Stimulated activated CD4-positive, alpha-beta T cell treated with anti-CD3 and anti-CD28 coated beads, Interleukin-12 subunit alpha, Interleukin-12 subunit beta, amount 100 ng/mL, for 48 hours (primary cell): ENCODE measurements at places on chromosomes 16 and 17.
A peak's percentile ranks its signal among the peaks of the same experiment; 100 is the strongest.

DNA sequence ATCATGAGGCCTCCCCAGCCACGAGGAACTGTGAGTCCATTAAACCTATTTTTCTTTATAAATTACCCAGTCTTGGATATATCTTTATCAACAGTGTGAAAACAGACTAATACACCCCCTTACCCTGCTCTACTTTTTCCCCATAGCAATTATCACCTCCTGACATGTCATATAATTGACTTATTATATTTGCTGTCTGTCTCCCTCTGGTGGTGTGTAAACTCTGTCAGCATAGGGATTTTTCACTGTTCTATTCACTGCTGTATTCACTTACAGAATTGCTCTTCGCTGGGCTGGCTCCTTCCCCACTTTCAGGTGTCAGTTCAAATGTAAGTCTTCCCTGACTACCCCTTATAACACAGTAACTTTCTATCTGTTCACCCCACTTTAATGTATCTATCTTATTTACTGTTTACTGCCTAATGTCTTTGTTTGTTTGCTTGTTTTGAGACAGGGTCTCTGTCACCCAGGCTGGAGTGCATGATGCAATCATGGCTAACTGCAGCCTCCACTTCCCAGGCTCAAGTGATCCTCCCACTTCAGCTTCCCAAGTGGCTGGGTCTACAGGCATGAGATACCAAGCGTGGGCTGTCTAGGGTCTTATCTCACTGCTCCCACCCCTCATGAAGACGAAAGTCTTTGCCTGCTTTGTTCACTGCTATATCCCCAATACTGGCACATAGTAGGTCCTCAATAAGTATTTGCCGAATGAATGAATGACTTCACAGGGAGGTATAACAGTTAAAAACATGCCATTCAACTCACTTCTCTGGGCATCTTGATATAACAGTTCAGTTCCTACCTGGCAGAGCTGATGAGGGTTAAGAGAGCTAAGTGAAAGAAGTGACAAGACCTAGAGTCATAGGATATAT, 52.4 kb upstream of the CDH3 start:
- no peak for DNase-seq

- no peak for DNase-seq
These were observed 91.5 kb upstream of the TMEM97 start for GRCh38 chr17:28227316-28228108.

- no peak for DNase-seq
These were observed 363.5 kb downstream of the CPPED1 start for GRCh38 chr16:12440228-12440530.

GRCh38 chr16:86901483-86901882, 323.1 kb downstream of the FOXL1 start:
- DNase-seq = no peak

GRCh38 chr16:13997933-13998332, 73.2 kb upstream of the MRTFB start:
- DNase-seq = no peak

GRCh38 chr17:79944251-79944812, 91.3 kb downstream of the TBC1D16 start:
- DNase-seq = no peak

GRCh38 chr16:49740256-49740655, 115.7 kb downstream of the ZNF423 start:
- DNase-seq = no peak

DNA sequence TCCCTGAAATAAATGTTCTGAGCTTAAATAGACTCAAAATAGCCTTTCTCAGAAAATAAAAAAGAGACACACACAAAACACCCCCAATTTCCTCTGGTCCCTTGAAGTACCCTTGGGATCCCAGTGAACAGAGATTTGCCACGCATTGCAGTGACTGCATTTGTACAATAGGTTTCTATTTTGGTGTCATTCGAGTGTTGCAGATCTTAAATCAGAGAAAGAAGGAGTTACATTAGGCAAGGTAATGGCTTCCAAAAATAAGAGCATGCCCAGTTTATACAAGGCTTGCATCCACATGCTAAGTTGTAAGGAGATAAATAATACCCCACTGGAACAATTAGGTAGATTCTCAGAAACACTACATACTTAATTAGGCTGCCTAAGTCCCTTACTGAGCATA, 2.2 kb downstream of the TOX3 start:
- DNase-seq = no peak

GRCh38 chr16:77840093-77840492, 51.7 kb downstream of the VAT1L start:
- DNase-seq = no peak

- DNase-seq = no peak
These were observed 1.5 kb upstream of the ALDH3A2 start for GRCh38 chr17:19646788-19647696.

GRCh38 chr17:44557651-44558285, 484 bp downstream of the FZD2 start:
- peak; percentile 15 for DNase-seq

DNA sequence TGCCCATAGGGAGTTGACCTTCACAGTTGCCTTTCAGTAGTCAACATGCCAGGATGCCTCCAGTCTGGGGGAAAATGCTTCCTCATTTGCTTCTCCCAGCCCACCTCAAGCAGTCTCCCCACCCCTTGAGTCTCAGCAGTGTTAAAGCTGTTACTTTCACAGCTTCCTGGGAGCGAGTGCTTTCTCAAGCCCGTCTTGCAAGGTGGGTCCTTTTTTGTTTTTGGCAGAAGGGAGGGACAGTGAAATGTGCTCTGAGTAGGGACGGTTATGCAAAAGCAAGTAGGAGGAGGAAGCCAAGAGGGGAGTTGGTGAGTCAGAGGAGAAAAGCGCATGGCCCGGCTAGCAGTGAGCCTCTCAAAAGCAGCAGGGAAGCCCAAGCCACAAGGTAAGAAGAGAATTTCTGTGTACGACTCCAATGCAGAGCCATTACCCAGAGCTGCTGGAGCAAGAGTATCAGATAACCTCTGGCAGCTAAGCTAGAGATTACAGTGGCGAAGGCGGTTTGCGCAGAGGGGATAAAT, at the start of gene CHST4:
TSS of gene CHST4 (plus strand) at position 316 of the 521 bp plus-strand sequence. CDS start 10,252 bp downstream, outside the sequence.
- no peak for DNase-seq

GRCh38 chr17:31524926-31525800, 133.7 kb downstream of the RAB11FIP4 start:
- DNase-seq = peak; percentile 83

DNA sequence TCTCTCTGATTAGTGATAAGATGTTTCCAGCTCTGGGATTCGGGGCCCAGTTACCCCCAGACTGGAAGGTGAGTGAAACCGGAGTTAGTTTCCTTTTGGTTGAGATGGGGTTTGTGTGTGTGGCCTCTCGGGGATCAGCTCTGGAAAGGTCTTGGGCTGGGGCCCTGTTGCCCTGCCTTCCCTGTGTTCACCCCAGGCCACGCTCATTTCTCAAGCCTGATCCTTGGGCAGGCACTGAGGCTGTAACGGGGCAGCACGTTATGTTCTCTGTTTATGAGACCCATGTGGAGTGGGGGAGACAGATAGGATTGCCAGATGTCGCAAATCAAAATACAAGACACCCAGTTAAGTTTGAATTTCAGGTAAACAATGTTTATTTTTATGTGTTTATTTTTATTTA, 35.5 kb downstream of the CPNE2 start:
- DNase-seq = no peak

DNA sequence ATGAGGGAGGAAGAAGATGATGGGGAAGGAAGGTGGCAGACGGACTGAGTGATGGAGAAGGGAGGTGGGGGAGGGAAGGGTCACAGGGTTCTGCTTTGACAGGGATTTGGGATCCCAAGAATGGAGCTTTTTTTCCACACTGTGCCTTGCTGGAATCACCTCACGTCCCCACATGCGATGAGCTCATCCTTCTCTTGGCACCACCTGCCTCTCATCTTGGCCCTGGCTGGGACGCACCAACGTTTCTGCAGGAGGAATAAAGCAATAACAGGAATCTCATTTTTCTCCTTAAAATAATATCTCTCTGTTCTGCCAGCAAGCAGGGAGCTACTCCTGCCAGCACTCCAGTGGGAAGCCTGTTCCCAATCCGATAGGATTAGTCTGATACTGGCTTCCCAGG, 47.8 kb downstream of the MEOX1 start:
- DNase-seq = no peak

- DNase-seq = peak; percentile 64
These were observed 1.1 kb downstream of the ANKRD11 start for GRCh38 chr16:89489040-89489897.

- DNase-seq = no peak
These were observed 15.5 kb upstream of the CD300A start for GRCh38 chr17:74450925-74451403.

DNA sequence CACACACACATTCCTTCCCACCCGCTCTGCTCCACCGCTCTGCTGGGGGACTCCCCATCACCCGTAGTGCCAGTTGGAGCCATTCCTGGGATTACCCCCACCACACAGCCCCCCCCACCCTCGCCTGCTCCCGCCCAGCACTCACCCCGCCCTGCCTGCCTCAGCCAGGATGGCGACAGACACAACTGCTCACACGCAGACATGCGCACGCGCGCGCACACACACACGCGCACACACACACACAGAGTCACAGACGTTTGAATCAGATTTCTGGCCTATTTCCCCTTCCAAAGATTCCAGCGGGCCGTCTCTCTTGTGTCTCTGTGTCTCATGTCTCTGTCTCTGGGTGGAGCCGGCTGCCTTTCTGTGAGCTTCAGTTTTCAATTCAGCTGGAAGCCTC, 4.4 kb downstream of the CACNA1G start:
- DNase-seq = no peak

GRCh38 chr17:31224366-31224765, 72.7 kb downstream of the OMG start:
- DNase-seq = no peak

DNA sequence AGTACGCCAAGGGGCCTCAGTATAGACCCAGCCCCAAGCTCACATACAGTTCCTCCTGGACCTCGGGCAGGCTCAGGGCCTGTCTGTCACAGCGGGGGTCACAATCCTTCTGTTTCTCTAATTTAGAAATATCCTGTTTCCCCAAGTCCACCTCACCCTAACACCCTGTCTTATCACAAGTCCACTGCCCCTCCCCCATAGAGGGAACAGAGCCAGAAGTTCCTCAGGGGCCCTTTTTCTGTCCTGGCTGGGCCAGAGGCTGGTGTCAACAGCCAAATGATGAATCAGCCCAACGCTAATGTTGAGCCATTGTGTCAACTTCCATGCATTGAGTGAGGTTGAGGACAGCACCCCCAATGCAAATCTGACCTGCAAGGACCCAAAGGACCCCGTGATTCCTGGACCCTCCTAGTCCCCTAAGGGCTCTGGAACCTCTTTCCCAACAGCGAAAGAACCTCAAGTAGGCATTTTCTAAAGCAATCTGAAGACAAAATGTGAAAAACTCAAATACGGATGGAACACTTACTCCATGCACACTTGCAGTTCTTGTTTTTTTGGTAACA, 58.6 kb downstream of the PECAM1 start:
- DNase-seq = no peak

DNA sequence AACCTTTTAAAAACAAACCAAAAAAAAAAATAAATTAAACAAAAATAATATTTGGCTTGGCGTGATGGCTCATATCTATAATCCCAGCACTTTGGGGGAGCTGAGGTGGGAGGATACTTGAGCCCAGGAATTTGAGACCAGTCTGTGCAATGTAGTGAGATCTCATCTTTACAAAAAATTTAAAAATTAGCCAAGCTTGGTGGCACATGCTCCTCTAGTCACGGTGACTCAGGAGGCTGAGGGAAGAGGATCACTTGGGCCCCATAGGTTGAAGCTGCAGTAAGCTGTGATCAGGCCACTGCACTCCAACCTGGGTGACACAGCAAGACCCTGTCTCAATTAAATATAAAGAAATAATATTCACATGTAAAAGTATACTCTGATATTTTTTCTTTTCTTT, 12.2 kb downstream of the GNGT2 start:
- no peak for DNase-seq

- no peak for DNase-seq
These were observed 5.3 kb upstream of the COL1A1 start for GRCh38 chr17:50206604-50207293.

GRCh38 chr17:78883533-78884131, 19.4 kb downstream of the CEP295NL start:
- DNase-seq = no peak

- no peak for DNase-seq
These were observed 5.3 kb downstream of the PNMT start for GRCh38 chr17:39673335-39674081.

- DNase-seq = no peak
These were observed 780.5 kb upstream of the GOT2 start for GRCh38 chr16:59514651-59515050.

DNA sequence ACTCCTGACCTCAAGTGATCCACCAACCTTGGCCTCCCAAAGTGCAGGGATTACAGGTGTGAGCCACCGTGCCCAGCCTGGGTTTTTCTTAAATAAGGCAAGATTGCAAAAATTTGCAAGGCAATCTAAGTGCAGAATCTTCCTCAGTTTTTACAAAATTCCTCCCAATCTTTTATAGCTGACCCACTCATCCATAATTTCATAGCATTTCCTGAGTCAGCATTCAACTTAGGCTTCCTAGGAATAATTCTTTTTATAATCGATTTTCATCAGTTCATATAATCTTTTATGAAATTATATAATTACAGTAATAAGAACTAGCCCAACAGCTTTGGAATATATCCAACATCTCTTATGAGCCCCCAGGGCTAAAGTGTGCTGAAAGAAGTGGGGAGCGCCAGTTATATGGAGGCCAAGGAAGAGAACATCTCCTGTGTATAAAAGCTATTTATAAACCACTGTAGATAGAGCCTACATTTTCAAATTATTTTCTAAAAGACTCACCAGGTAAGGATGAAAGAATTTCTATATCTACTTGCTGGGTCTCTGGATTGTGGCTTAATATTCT, 14.8 kb downstream of the COIL start:
- DNase-seq = no peak

- no peak for DNase-seq
These were observed 24.3 kb upstream of the ZFPM1 start for GRCh38 chr16:88428616-88429386.

GRCh38 chr16:117379-118365, 20.8 kb downstream of the NPRL3 start:
- DNase-seq = peak; percentile 54

DNA sequence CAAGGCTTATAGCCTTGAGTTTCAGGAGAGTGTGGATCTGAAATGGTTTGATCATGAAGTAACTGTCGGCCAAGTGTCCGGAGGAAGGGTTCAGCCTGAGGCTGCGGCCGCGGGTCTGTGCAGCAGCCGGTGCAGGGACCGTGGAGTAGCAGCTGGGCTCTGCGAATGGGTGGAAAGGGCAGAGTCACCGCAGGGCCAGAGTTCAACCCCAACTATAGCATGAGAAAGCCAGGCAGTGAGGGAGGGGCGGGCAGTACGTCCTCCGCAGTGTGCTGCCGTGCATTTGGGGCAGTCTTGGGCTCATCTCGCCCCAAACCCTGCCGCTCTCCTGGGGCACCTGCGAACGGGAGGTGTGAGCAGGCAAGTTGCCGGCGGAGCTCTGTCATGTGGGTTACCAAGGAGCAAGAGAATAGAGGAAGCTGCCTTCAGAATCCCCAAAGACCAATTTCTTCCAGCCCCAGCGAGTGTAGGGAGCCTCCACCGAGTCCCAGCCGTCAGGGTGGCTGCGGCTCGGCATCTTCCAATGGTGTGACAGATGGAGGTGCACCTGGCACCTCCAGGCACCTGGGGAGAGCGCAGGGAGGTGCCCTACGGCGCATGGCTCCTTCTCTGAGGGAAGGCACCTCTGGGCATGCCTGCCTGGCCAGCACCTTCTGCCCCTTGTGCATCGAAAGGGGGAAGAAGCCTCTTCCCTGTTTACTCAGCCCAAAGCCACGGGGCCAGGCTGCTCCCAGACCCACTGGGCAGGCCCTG, 87.3 kb downstream of the RPA1 start:
- DNase-seq = no peak
